ENCODE measurements at places on chromosomes 2 and 18.

- DNase-seq = no peak
Observed at GRCh38 chr2:54038835-54039234, 68.0 kb upstream of the PSME4 start.

- no peak for DNase-seq
Observed at GRCh38 chr2:186603286-186603685, 13.4 kb downstream of the ITGAV start.

DNA sequence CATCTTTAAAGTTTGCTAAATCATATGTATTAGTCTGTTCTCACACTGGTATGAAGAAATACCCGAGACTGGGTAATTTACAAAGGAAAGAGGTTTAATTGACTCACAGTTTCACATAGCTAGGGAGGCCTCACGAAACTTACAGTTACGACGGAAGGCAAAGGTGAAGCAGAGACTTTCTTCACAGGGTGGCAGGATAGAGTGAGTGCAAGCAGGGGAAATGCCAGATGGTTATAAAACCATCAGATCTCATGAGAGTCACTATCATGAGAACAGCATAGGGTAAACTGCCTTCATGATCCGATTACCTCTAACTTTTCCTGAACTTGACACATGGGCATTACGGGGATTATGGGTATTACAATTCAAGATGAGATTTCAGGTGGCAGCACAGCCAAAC lies 1075.2 kb upstream of the NRXN1 start:
- no peak for DNase-seq

DNA sequence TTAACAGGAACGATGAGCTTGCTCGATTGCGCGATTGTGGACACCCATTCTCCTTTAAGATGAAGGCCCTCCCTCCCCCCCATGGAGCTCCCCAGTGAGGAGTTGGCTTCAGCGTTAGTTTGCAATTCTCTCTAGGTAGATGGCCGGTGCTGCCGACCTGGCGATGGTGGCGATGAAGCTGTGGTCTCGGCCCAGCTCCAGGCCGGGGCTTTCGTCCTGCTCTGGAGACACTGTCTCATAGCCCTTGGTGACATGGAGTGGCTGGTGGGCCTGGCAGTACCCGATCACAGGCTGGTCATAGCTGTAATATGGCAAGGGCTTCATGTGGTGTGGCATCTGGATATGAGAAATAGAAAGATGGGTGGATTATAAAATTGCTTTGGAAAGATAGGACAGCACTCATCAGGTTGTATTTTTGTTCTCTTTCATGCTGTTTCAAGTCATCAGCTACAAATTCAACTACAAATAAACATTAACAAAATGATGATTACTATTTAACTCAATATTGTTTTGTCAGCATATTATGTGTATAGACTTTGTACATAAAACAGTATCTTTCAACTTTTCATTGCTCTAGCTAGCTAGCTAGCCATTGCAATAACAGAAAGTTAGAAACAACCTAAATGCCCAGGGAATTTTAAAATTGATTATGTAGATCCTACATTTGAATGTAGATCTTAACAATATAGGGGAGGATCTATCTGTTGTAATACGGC lies 773.4 kb downstream of the LRRTM4 start:
- no peak for DNase-seq

- DNase-seq = no peak
Observed at GRCh38 chr2:196266855-196267254, 95.5 kb upstream of the STK17B start.

Data from activated CD8-positive, alpha-beta memory T cell treated with anti-CD3 and anti-CD28 coated beads, Interleukin-2, amount 50 U/mL, for 4 hours (primary cell).